NCI-H146 (cell line): ENCODE measurements at places on chromosomes 12 and 14.

GRCh38 chr12:19490908-19491307, 51.6 kb downstream of the AEBP2 start:
- DNase-seq = no peak

DNA sequence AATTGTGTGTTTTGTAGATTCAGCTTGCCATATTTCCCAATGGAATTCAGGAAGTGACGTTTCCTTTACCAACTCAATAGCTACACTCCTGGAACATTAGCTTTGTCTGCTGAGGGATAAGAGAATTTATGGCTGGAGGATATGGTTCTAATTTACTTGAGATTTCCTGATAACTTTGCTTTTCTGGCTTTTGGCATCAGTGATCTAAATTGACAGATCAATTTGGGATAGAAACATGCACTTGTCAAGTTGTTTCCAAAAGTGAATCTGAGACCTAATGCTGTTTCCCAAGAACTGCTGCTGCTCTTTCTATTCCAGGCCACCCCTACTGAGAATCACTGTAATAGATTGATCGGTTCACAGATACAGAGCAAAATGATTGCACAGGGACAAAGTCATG, 43.2 kb downstream of the MGAT4C start:
- no peak for DNase-seq

GRCh38 chr12:103640410-103640809, 53.3 kb downstream of the STAB2 start:
- no peak for DNase-seq

GRCh38 chr12:91937009-91937408, 208.6 kb downstream of the BTG1 start:
- no peak for DNase-seq

DNA sequence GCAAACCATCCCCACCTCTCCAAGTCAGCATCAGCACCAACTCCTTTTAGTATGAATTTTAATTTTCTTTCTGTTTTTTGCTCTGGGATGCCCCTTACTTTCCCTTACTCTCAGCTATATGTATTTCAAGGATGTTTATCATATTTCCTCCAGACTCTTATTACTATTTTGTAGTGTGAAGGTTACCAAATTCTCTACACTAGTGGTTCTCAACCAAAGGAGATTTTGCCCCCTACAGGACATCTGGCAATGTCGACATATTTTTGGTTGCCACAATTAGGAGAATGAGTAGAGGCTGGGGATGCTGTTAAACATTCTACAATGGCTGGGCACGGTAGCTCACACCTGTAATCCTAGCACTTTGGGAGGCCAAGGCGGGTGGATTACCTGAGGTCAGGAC, 29.1 kb upstream of the SOS2 start:
- peak; percentile 36 for DNase-seq

GRCh38 chr12:119060847-119061796, 79.8 kb downstream of the SRRM4 start:
- DNase-seq = no peak

- no peak for DNase-seq
Observed at GRCh38 chr12:94768398-94769046, 118.2 kb upstream of the TMCC3 start.

GRCh38 chr12:104462931-104463339, 6.2 kb downstream of the CHST11 start:
- DNase-seq = no peak

DNA sequence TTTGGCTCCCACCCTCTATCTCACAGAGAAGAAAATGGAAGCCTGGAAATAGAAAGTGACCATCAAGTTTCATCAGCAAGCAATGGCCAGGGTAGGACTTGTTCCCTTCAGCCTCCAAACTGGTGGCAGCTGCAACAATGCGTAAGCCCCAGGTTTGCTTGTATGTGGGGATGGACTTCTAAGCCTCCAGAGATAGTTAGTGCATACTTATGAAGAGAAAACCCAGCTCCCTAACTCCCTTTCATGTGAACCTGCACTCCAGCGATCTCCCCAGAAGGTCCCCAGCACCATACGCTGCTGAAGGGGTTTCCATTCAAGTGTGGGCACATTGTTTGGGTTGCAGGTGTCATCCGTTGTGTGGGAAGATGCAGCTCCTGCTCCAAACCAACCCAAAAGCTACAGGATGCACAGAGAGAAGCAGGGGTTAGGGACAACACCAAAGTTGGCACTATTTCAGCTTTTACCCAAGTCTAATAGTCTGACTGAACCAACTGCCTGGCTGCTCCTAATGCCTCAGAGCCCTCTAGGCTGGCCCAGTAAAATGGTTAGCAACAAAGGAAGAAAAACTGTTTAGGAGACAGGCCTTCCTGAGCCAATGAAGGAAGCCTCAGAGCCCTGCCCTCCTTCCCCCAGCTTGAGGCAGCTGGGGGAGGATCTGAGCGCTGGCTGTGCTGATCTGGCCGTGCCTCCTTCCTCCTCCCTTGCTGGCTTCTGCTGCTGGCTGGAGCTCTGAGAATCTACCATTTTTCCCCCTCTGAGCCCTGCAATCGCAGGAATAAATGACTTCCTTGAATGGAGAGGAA, 12.3 kb downstream of the ZFP36L1 start:
- no peak for DNase-seq

DNA sequence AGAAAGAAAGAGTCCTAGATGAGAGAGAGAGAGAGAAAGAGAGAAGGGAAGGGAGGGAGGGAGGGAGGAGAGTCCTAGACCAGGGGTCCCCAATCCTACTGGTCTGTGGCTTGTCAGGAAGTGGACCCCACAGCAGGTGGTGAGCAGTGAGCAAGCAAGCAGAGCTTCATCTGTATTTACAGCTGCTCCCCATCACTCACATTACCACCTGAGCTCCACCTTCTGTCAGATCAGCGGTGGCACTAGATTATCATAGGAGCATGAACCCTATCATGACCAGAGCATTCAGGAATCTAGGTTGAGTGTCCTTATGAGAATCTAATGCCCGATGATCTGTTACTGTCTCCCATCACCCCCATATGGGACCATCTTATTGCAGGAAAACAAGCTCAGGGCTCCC, 39.2 kb upstream of the AMN1 start:
- peak; percentile 27 for DNase-seq

GRCh38 chr12:78820946-78821345, 43.6 kb upstream of the SYT1 start:
- no peak for DNase-seq
